ENCODE measurements at places on chromosomes 2 and 18. TPM values are rescaled to one million over a fixed set of nuclear protein-coding genes. Genes with fewer than 3 reads are reported as not detected.

NEU2 gene
- total RNA-seq, result not detected

SERPINB12 gene
- not detected for total RNA-seq

APOB gene
- not detected for total RNA-seq

CRYBA2 gene
- total RNA-seq, result not detected

SLC5A7 gene
- not detected for total RNA-seq

TRAF3IP1 gene
- total RNA-seq, result 12.2 TPM

COL6A3 gene
- total RNA-seq, result 0.09 TPM

TTN gene
- under 0.01 TPM for total RNA-seq

NEU4 gene
- total RNA-seq, result 0.14 TPM

ZNF396 gene
- total RNA-seq, result 0.64 TPM

HOXD13 gene
- total RNA-seq, result 0.15 TPM

TMEM247 gene
- not detected for total RNA-seq

ADD2 gene
- 21.1 TPM for total RNA-seq

EN1 gene
- 1.3 TPM for total RNA-seq

MYO3B gene
- not detected for total RNA-seq

GTF2A1L gene
- not detected for total RNA-seq

IL37 gene
- total RNA-seq, result not detected

PRADC1 gene
- total RNA-seq, result 24.1 TPM

LMAN2L gene
- 23.2 TPM for total RNA-seq

ANKRD30B gene
- total RNA-seq, result not detected

NT5DC4 gene
- total RNA-seq, result not detected

SERPINE2 gene
- total RNA-seq, result 202 TPM

NAT8 gene
- not detected for total RNA-seq

CD302 gene
- total RNA-seq, result 2.5 TPM

RESP18 gene
- total RNA-seq, result not detected

IGFBP2 gene
- total RNA-seq, result 57.2 TPM

IL1R1 gene
- total RNA-seq, result 25.3 TPM

CDK15 gene
- total RNA-seq, result not detected

UGT1A10 gene
- total RNA-seq, result not detected

FOXD4L1 gene
- 0.58 TPM for total RNA-seq

LRATD1 gene
- total RNA-seq, result not detected

LCT gene
- 0.03 TPM for total RNA-seq

DSEL gene
- total RNA-seq, result 0.29 TPM

LYPD6B gene
- not detected for total RNA-seq

Data from A549 treated with RU486 at 1 μM for 4 hours (cell line).